ENCODE measurements at places on chromosomes 13 and 19.

DNA sequence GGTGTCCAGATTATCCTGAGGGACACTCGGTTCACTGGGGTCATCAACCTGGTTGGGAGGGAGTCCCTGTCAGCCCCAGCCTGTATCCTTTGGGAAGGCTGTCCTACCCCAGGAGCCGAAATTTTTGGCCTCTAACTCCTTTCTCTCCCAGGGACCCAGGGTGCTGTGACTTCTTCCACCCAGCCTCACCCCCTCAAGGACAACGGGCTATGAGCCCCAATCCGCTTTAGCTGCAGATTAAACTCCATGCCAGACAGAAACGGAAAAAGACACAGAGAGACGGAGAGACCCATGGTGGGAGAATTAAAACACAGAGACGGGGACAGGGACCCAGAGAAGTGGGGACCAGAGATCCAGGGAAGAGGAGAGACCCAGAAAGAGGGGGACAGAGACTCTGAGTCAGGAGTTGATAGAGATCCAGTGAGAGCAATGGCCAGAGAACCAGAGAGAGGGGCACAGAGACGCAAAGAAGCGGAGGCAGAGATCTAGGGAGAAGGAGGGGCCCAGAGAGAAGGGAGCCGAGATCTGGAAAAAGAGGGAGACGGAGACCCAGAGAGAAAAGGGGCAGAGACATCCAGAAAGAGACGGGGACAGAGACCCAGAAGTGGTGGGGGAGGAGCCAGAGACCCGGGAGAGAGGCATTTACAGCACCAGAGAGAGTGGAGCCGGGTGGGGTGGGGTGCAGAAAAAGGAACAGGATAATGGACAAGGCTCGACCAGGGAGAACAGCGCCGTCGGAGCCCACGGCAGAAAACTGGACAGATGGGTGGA is 703 bp downstream of the SLC17A7 start:
- no peak for DNase-seq

DNA sequence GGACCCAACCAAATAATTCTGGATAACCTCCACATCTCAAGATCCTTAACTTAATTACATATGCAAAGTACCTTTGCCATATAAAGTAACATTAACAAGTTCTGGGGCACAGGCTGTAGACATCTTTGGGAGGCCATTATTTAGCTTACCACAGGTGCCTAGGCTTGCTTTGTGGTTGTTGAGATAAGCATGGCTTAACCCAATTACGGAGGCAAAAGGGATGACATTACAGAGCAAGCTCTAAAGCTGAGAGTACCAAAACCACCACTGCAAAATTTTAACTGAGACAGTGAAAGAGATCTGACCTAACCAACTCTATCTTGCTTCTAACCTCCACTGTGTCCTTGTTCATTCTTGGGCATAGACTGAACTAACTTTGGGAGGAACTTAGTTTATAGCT is 502.9 kb upstream of the ATXN8OS start:
- no peak for DNase-seq

DNA sequence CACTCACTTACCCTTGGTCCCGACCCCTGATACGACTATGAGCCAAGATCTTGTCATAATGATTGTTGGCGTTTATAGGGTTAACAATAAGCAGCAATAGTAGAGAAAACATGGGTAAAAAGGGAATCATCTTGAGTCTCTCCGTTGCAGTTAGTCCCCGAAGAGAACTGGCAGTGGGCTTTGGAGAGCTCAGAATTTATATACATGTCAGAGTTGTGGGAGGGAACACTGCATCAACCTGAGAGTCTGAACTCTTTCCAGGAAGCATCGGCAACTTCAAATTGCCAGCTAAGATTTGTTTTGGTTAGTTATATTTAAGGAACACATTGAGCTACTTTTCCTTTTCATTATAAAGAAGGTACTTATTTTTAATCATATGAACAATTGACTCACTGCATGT is at the start of gene POSTN:
Gene POSTN (minus strand): TSS at position 172 of the 400 bp plus-strand sequence. CDS start 42 bp downstream, at position 130.
- DNase-seq, result no peak

- no peak for DNase-seq
These were observed 31.0 kb downstream of the SLAIN1 start for GRCh38 chr13:77728265-77729125.

DNA sequence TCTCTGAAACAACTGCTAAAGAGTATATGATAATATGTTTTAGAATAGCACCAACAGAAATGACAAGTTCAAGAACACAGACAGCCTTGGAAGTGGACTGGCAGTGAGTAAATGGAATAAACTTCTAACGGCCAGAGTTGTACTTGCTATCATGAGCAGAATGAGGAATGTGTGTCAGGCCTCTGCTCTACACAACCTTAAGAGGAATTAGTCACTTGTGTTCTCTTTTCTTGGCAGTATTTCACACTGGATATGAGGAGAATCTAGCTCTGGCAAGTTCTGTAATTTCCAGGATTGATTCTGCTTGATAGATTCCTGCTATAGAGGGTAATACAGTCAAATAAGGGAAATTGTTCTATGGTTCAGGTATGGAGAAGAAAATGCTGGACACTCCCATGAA is 757.3 kb downstream of the EFNB2 start:
- DNase-seq, result no peak

DNA sequence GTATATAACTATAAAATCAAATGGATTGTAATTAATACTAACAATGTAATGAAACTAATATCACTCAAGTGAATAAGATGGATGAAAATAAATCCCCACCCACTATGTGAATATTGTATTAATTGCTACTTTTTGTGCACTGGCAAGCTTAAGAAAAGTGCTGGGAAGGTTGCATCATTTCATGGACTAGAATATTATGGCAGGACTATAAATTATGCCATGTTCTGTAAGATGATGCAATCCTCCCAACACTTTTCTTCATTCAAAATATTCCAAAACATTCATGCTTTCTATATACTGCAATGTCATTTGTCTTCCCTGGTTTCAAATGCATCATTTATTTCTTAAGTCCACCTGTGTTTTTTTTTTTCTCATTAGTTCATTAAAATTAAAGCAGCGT is 457.6 kb upstream of the GPC6 start:
- DNase-seq, result no peak

DNA sequence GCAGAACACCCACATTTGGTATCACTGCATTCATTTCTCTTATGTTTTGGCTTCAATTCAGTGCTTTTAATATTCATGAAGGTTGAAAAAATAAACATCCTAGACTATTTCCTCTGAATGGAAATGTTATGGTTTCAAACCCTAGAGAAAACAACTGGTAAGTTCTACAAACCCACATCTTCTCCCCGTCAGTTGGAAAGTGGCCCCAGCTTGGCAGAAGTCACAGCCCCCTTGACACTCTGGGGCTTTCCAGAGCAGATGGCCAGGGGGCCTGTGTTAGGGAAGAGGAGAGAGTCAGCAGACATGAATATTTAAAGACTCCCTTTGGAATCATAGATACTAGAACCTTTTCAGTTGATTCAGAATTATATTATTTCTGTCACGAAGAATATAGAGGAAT is 123.9 kb downstream of the SHISA2 start:
- DNase-seq, result no peak

DNA sequence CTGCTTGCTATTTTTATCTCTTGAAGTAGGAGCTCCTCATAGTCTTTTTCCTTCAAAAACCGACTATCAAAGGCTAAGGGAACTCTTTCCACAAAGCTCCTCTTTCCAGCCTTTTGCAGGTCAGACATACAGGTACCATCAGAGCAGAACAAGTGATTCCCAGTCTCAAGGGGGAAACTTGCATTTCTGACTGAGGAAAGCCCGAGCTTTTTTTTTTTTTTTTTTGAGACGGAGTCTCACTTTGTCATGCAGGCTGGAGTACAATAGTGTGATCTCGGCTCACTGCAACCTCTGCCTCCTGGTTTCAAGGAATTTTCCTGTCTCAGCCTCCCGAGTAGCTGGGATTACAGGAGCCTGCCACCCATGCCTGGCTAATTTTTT is 32.0 kb downstream of the RUBCNL start:
- DNase-seq, result no peak
